Naive thymus-derived CD4-positive, alpha-beta T cell (primary cell): ENCODE measurements at places on chromosomes 1 and 21.
A peak's percentile ranks its signal among the peaks of the same experiment; 100 is the strongest.

- H3K36me3 ChIP-seq: no peaks in the 10 kb centered on the region
- no peaks in the 10 kb centered on the region for H3K27me3 ChIP-seq
- DNase-seq: no peak
- no peak overlapping the region for H3K27ac ChIP-seq
These were observed 81.5 kb downstream of the MRPS6 start for GRCh38 chr21:34154878-34155277.

DNA sequence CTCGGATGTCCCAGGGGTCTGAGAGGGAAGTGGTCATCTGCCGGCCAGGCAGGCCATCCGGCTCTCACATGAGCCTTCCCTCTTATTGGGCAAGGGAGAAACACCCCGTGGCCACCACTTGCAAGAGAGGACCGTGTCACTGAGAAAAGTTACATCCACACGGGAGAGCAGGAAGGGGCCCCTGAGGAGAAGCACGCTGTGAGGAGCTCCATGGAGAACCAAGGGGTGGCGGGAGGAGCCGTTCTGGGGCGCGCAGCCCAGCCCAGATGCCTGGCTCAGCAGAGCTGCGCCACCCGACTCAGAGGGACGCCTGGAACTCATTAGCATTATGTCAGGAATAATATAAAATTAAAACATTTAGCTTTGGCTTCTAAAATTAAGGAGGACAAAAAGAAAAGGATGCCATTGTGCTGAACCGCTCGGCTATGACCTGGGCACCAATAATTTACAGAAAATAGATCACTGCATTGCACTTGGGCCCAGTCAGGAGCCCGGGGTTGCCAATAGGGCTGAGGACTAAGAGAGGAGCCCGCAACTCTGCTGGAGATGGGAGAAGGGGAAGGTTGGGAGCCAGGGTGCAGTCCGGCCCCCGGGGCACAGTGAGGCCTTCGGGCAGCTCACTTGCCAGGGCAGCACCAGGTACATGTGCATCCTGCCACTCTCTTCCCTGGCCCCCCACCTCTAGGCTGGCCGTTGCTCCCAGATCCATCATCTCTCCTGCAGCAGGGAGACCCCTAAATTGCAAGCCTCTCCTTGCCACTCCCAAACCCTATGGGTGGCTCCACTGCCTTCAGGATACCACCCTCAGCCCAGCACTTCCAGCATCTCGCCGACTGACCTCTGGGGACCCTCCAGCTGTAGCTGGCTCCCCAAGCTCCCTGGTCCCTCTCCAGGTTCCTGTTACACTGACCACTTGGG, 84.8 kb downstream of the DMRTB1 start:
- H3K4me1 ChIP-seq: no peaks in the 10 kb centered on the region
- H3K36me3 ChIP-seq: no peaks in the 10 kb centered on the region
- no peak for DNase-seq
- no peak overlapping the region for H3K4me3 ChIP-seq

- H3K36me3 ChIP-seq: no peaks in the 10 kb centered on the region
- no peak for DNase-seq
- no peaks in the 10 kb centered on the region for H3K4me1 ChIP-seq
- H3K4me3 ChIP-seq: no peak overlapping the region
These were observed 124.8 kb downstream of the PGBD5 start for GRCh38 chr1:230301322-230301721.

- no peak overlapping the region for H3K27ac ChIP-seq
- H3K4me1 ChIP-seq: no peaks in the 10 kb centered on the region
- no peaks in the 10 kb centered on the region for H3K36me3 ChIP-seq
- H3K27me3 ChIP-seq: no peaks in the 10 kb centered on the region
- H3K4me3 ChIP-seq: no peak overlapping the region
These were observed 26.4 kb downstream of the FOXO6 start for GRCh38 chr1:41387667-41388091.

- no peaks in the 10 kb centered on the region for H3K36me3 ChIP-seq
- H3K27ac ChIP-seq: peak overlapping the region; percentile 14
- DNase-seq: no peak
- H3K4me1 ChIP-seq: peaks cover 57% of the 10 kb centered on the region
- no peaks in the 10 kb centered on the region for H3K27me3 ChIP-seq
- H3K4me3 ChIP-seq: peak overlapping the region; percentile 6
These were observed 5.5 kb downstream of the MRPS6 start for GRCh38 chr21:34078915-34079314.

DNA sequence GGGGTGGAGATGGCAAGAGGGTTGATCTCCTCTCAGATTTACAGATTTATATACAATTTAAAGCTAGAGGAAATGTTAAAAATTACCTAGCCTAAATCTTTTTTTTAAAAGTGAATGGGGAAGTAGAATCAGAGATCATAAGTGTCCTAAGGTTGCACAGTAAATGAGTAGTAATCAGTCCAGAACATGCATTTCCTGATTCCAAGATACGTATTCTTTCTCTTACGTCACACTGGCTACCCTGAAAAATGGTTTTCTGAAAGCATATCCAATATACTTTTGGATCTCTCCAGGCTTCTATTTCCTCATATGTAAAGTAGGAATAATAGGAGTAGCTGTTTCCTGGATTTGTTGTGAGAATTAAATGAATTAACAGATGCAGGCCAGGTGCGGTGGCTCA, 11.7 kb downstream of the GADD45A start:
- no peak overlapping the region for H3K4me3 ChIP-seq
- H3K36me3 ChIP-seq: no peaks in the 10 kb centered on the region
- H3K27ac ChIP-seq: no peak overlapping the region
- no peaks in the 10 kb centered on the region for H3K4me1 ChIP-seq
- H3K27me3 ChIP-seq: no peaks in the 10 kb centered on the region
- DNase-seq: no peak

DNA sequence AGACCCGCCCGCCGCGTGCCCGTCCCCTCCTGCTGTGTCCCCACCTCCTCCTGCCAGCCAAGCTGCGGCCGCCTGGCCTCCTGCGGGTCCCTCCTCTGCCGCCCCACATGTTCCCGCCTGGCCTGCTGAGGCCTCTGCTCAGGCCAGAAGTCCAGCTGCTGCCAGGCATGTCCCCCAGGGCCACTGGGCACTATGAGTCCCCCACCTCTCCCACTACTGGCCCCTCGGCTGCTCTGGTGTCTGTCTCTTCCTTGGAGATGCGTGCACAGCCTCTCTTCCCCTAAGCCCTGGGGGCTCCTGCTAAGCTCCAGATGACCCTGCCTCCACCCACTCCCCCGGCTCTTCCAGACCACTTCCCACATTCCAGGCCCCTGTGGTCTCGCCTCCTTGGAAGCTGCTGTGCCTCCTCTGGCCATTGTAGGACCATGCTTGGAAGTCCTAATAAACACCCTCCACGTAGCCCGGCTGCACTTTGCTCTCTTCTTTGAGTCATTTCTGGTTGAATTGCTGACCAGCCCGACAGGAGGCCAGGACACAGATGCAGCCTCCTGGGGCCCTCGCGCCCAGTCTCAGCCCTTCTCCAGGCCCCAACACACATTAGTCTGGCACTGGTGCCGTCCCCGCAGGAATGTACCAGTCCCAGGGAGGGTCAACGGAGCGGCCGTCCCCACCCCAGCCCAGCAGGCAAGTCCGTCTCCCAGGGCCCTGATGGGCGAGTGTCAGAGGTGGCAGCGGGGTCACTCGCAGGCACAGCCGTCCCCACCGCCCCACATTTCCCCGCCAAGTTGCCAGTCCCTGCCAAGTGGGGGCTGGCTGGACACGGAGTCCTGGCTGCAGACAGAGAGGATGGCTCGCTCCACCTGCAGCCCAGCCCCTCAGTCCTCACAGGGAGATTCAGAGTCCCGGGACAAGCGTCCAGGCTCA, 1.1 kb downstream of the KRTAP10-12 start:
- no peaks in the 10 kb centered on the region for H3K4me1 ChIP-seq
- DNase-seq: no peak
- H3K27me3 ChIP-seq: no peaks in the 10 kb centered on the region
- H3K27ac ChIP-seq: no peak overlapping the region

DNA sequence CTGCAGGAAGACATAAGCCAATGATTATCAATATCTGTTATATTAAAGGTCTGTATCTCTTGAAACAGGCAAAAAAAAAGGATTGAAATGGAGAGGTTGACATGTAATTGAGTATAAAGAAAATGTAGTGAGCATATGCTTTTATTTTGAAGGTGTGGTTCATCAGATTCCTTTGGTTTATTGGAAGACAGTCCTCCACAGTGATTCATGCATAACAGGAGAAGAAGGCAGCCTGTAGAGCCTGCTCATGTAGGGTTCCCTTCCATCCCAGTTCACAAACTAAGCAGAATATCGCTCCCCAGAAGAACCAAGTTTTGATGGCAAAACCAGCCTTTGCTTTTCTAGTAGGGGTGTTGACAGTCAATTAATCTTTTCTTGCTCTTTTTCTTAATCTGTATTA, 1016.8 kb upstream of the ADGRL4 start:
- no peaks in the 10 kb centered on the region for H3K4me1 ChIP-seq
- DNase-seq: no peak
- no peaks in the 10 kb centered on the region for H3K36me3 ChIP-seq
- no peaks in the 10 kb centered on the region for H3K27me3 ChIP-seq
